ENCODE measurements at places on chromosomes 7 and 10.

DNA sequence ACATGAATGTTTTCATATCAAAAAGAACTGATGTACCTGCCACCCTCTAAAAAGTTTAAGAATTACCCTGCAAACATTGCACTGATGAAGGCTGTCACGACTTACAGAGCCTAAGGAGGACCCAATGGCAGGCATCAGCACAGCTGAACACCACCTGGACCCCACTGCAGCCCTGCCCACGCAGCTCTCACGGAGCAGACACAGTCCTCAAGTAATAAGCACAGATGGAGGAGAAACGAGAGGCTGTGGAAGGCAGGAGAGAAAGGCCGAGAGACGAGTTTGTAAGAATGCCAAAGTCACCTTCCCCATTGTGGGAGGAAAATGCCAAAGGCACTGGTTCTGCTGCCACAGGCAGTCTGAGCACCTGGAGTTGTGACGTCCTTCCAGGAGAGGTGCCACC, 135.0 kb downstream of the DLG5 start:
- DNase-seq: no peak

GRCh38 chr7:133751079-133751478, 376.1 kb upstream of the LRGUK start:
- no peak for DNase-seq

- DNase-seq: no peak
These were observed 311.1 kb downstream of the HPSE2 start for GRCh38 chr10:98924526-98924925.

DNA sequence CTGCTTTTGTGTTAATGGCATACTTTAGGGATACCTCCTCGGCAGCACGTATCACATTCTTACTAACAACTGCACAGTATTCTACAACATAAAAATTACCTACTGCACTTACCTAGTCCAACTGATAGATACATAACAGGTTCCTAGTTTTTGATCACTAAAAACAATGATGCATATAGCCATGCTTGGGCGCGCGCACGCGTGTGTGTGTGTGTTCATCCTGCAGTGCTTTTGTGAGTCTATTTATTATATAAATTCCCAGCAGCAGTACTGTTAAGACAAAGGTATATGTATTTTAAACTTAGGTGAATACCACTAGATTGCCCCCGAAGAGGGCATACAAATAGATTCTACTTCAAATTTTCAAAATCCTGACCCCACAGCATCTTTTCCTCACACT, 181.4 kb downstream of the ELMO1 start:
- no peak for DNase-seq

DNA sequence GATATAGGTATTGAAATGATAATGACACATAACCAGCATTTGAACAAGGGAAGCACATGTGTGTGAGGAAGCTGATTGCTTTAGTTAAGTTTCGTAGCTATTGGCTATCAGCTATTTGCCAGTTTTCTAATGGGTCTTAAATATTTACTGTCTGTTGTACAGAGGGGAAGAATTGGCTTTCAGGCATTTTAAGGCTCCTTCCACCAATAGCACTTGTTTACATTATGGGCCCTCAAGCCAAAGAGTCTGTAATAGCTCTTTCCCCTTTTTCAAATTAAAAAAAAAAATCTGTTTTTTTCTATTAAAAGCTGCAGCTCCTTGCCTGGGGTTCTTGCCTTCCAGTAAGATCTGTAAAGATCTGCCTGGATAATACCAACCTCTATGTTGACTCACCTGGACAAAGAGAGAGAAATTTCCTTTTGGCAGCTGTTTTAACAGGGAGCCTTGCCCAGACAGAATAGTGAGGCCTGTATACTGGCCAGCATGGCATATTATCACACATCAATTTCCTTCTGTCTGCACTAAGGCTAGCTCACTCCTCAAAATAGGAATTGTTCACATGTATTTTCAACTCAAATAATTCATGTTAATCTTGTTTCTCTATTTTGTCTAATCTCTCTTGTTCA, 104.7 kb upstream of the LRGUK start:
- no peak for DNase-seq

- no peak for DNase-seq
These were observed 25.0 kb downstream of the RGS10 start for GRCh38 chr10:119517235-119518141.

GRCh38 chr7:125661006-125661405, 731.4 kb upstream of the POT1 start:
- DNase-seq: no peak

Data from upper lobe of right lung (tissue), 1 donor.